ENCODE measurements at places on chromosomes 12 and 14. TPM values are rescaled to one million over a fixed set of nuclear protein-coding genes. Genes with fewer than 3 reads are reported as not detected.

DNA sequence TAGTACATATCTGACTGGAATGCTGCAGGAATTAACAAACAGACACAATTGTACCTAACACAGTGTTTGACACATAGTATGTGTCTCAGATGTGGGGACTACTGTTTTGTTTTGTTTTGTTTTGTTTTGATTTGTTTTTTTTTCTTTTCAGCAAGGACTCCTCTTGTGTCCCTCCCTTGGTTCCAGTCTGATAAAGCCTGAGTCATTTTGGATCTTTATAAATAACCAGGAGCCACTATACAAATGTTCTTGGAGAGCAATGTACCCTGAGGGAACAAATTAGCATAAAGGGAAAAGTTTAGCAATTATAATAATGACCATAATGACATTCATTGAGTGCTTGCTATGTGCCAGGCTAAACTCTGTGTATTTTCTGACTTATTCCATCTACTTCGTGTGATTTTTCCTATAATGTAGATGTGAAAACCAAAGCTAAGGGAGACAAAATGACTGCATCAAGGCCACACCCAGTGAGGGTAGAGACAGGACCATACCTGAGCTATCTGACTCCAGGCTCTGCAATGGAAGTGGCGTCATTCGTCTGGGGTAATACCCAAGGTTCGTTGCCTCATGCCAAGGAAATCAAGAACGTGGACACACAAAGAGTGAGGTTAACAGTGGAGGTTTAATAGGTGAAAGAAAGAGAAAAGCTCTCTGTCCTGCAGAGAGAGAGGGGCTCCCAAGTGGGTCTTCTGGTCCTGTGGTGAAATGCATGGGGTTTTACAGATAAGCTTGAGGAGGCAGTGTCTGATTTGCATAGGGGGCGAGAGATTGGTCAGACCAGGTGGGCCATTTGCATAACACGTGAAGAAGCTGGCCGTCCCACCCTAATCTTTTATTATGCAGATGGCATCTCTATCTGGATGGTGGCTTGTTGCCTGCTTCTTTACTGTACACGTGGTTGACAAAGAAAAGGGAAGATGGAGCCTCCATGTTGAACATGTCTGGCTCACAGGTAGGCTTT lies 285.5 kb upstream of the SFSWAP start:
- no peak overlapping the region for H3K4me3 ChIP-seq
- no peak overlapping the region for H3K27ac ChIP-seq
- peaks cover 6% of the 10 kb centered on the region for H3K27me3 ChIP-seq
- H3K4me1 ChIP-seq: no peaks in the 10 kb centered on the region

TEP1 gene
- 25.3 TPM for total RNA-seq

GRCh38 chr12:106417926-106418910 lies 60.7 kb downstream of the POLR3B start:
- no peaks in the 10 kb centered on the region for H3K4me1 ChIP-seq
- no peaks in the 10 kb centered on the region for H3K27me3 ChIP-seq
- no peak overlapping the region for H3K27ac ChIP-seq
- H3K36me3 ChIP-seq: peaks cover 39% of the 10 kb centered on the region

CCDC197 gene
- total RNA-seq: not detected

GRCh38 chr12:54579258-54579657 lies 9.2 kb downstream of the PPP1R1A start:
- DNase-seq: no peak
- H3K4me3 ChIP-seq: no peak overlapping the region
- H3K27ac ChIP-seq: no peak overlapping the region
- H3K27me3 ChIP-seq: peaks cover 3% of the 10 kb centered on the region
- H3K4me1 ChIP-seq: peaks cover 5% of the 10 kb centered on the region
- H3K36me3 ChIP-seq: no peaks in the 10 kb centered on the region

Data from activated CD8-positive, alpha-beta T cell treated with anti-CD3 and anti-CD28 coated beads for 36 hours (primary cell).